Effector memory CD4-positive, alpha-beta T cell (primary cell): ENCODE measurements at places on chromosomes 4 and X.

DNA sequence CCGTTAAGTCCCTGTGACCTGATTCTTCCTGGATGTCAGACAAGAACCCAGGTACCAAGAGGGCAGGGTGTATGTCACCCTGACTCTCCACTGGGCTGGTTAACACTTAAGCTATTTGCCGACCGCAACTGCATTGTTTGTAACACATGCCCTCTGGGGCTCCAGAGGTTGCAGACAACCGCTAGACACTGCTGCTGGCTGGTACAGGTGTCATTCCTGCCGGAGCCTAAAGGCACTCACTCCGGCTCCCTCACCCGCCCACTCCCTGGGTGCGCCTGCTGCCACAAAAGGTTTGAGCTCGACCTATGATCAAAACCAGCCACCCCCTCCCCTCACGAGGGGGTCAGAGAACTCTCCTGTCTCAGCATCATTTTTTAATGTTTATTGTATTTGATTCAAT is 208.2 kb downstream of the FAT4 start:
- no peak for DNase-seq

DNA sequence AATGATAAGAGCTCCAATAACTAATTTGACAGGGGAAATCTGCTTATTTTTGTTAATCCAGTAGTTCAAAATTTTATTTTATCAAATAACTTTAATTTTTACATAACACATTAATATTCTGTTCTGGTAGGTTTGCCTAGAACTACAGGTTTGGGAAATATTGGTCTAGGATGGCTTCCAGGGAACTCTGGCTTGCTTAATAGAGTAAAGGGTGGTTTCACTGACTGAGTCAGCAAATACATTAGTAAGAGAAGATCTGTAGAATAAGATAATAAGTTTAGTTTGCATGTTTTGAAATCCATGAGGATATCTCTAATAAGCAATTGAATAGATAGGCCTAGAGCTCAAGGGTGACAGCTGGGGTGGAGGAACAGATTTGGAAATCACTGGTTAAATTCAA is 500.7 kb downstream of the ZNF674 start:
- no peak for DNase-seq

DNA sequence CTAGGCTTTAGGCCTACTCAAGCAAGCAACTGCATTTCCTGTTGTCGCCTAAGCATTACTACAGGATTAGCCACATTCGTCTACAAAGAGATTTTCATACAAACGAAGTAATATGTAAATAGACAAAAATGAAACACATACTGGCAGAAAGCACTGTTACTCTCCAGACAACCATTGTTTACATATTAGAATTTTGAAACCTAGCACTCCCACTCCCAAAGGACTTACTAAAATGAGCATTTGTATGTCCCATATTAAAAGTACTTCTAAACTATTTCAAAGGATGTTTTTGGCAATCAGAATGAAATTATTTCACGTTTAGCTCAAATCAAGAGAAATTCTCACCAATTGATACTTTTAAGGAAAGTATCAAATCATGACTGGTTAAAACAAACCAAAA is 570.8 kb downstream of the PRR32 start:
- DNase-seq = no peak

DNA sequence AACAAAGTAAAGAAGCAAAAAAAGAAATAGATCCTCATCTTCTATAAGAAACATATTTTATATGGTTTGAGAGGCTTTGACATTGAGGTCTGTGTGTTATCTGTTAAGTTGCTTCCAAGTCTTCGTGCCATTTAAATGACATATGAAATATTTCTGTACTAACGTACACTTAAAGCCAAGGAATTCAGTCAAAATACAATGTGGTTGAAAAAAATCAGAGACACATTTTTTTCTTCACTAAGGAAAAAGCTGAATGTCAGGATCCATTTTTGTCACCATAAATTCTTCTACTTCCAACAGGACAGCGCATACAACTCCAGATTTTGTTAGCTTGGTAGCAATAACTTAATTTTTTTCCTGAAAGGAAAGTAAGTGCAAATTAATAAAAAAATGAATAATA is 168.5 kb downstream of the FAT4 start:
- DNase-seq = no peak

GRCh38 chr4:140427106-140427918 is at the start of gene CLGN:
Gene CLGN, minus strand, starts transcription at chr4:140427648. Its CDS starts 14,570 bp downstream, at chr4:140413078.
- no peak for DNase-seq

- DNase-seq = no peak
Observed at GRCh38 chr4:108152980-108153379, 15.8 kb downstream of the LEF1 start.

- no peak for DNase-seq
Observed at GRCh38 chr4:112410364-112410763, 105.6 kb downstream of the NEUROG2 start.

DNA sequence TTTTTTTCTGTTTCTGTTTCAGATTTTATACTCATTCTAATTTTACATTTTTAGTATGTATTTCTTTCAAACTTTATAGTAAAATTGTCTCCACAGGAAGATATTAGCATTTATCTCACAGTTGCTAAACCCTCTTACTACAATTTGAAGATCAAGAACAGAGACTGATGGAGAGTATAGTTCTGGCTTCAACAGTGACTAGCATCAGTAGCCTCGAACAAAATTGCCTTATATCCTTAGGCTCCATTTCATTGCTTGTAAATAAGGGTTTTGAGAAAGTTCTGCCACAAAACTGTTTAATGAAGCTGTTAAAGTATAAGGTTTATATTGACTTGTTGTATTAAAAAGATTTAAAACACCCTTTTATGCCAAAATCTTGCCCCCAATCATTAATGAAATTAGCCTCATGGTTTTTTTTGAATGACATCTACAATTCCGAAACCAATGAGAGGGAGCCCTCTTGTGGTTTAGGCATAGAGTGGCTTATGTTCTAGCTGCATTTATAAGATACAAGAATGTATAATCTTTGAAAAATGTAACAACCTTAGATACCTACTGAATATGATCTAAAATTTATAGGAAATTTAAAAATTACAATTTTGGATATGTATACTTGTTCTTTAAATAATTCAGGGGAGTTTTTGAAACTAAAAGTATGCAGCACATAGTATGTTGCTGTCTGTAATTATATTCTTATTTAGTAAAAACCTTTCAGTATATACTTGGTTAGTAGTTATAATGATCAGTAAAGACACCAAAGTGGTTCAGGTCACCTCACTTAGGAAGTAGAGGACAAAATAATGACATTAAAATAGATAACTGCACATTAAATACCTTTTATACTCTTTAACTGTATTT is 109.8 kb upstream of the HPGD start:
- DNase-seq = no peak

- DNase-seq = no peak
Observed at GRCh38 chr4:128166982-128167381, 105.9 kb downstream of the LARP1B start.

- DNase-seq = no peak
Observed at GRCh38 chrX:69522052-69522451, 17.9 kb downstream of the NALF2 start.

GRCh38 chr4:151931563-151931962 is 170.8 kb upstream of the GATB start:
- no peak for DNase-seq
